ENCODE measurements at places on chromosomes 1 and 21. TPM values are rescaled to one million over a fixed set of nuclear protein-coding genes. Genes with fewer than 3 reads are reported as not detected.

GRCh38 chr1:2946999-2947690 lies 74.1 kb upstream of the ACTRT2 start:
- no peak for DNase-seq

DNA sequence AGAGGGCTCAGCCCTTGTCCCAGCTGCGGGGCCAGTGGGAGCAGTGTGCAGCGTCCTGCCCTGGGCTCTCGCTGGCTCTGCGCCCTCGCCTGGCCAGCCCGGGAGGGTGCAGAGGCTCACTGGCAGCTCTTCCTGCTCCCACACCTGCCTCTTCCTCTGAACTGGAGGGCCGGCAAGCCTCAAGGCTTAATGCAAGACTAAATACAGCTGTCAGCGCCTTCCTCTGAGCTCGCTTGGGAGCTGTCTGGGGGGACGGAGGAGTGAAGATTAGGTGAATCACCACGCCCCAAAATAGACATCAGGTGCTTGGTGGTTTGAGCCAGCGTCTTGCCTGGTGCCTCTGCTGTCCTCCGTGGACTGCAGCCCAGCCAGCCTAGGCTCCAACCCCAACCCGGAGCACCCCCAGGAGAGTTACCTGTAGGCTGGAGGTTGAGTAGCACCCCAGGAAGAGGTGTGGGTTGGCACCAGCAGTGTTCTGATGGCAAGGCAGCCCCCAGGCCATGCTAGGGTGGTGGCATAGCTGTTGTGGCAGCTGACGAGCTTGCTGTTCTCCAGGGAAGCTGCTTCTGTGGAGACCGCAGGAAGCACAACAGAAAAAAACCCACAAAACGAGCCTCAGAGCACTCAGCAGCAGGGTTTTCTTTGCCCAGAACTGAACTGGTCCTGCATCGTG lies 36.9 kb downstream of the UMODL1 start:
- no peak for DNase-seq

DNA sequence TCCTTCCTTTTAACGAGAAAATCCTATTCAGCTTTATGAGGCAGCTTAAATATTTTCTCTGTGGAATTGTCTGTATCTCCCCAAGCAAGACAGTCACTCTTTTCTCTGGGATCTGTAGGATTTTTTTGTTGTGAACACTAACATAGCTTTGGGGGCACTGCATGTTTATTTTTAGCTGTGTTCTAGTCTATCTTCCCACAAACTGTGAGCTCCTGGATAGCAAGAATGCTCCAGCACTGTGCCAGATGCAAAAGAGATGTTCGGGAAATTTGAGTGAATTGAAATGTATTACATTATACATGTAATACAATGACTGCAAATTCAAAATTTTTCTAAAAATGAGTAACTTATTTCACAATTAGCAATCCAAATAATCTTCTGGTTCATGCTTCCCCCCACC lies 282.2 kb downstream of the PLPP3 start:
- no peak for DNase-seq

LCE1D gene
- total RNA-seq: not detected

DNA sequence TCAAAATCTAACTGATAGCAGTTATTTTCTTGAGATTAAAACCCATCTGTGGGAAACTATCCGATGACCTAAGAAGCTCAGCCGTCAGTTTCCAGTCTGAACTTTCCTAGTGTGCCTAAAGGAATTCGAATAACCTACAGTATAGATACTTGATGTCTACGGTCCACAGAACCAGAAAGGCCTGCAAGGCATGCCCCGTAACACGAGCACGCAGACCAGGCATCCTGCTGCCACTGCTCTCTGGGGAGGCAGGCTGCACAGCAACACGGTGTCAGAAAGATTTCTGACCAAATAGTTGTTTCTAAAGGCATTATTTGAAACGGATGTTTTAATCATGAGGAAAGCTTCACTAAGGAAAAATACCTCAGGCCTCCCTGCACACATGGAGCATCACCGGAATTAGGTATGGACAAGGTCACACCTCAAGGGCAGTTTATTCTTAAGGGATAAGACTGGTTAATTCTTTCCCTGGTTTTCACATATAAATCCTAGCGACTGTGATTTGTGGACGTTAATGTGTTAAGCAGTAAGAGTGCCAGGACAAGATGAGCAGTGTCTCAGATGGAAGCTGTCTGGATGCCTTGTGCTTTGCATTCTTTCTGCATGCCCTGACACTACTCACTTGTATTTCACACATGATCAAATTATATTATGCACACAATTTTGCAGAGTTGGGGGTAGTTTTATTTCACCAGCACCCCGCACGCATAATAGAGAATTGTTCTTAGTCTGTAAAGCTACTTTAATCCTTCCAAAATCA lies 49.0 kb upstream of the NADK start:
- DNase-seq: no peak

DNA sequence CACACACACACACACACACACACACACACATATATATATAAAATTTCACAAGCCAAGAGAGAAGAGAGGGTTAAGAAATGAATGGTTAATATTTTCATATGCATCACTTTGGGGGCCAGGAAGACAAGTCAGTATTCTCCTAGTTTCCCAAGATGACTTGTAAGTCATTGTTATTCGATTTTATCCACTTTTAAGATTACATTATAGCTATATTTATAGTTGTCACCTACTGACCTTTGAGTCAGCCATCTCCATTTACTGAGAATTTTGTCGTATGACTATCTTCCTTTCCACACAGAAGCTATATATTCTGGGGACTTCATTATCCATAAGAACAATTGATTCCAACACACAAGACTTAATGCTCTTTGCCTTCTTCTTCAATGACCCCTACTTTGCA lies 8.9 kb downstream of the LYST start:
- DNase-seq: no peak

DNA sequence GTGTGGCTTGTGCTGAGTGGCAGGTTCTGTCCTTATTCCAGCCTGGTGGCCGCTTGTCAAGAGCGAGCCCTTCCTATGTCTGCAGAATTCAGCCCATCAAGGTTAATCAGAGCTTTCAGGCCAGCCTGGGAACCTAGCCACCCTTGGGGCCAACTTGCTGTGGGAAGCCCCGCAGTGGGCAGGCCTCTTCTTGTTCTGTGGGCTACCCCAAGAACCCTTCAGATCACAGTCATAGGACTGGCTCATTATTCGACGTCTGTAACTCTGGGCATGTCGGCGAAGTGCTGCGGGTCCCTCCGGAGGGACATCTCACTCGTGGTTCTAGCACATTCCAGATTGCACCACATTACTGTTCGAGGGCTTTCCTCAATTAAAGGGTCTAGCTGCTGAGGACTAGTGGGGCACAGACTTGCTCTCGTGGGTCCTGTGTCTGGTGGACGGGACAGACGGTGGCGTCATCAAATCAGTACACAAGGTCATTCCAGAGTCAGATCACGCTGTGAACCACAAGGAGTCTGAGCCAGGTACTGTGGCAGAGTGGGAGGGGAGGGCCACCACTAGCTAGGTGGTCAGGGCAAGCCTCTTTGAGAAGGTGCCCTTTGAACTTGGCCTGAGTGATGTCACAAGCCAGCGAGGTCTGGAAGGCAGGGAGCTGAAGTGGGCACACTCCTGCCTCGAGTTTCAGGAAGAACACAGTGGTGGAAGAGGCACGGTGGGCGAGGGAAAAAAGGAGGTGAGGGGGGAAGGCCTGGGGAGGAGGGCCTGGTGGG lies 20.3 kb upstream of the TNFRSF1B start:
- DNase-seq: no peak

DNA sequence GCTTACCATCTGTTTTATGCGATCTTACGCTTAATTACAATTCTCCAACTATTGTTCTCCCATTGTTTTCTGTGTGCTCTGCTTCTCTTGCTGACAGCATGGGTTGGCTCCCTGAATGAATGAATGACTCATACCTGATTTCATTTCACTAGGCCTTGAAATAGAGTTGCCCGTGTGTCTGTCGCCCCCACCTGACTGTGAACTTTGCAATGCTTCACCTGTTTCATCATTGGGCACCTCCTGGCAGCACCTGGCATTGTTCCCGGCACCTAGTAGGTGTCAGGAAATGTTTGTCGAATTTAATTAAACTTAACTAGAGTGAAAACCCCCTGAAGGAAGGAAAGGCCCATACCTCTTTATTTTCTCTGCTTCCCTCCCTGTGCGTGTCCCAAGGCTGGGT lies 120.5 kb upstream of the KLHDC7A start:
- no peak for DNase-seq

DNA sequence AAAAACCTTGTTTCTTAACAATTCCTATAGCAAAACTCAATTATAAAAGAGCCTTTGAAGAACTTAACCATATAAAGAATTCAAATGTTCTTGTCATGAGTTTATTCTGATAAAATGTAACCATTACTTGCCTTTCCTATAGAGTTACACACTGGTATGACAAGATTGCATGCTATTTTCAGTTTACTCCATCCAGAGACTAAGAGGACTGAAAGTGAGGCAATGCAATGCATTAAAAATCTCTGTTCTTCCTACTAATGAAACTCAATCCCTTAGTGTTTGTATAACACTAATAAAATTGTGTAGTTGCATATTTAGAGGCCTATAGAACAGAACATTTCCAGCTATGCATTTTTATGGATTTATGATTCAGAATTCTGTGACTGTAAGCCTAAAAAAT lies 88.1 kb downstream of the COP1 start:
- DNase-seq: no peak

DNA sequence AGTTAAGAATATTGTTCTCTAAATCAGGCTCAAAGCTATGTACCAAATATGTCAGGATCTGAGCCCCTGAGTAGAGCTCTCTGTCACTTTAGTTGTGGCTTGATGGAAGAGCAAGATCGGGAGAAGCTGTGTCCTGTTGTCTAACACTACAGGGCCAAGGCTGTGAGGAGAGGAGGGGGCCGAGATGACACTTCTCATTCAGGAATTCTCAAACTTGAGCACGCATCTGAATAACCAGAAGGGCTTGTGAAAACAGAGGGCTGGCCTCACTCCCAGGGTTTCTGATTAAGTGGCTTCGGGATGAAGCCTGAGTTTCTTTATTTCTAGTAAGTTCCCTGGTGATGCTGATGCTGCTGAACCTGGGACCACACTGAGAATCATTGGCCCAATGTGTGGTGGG lies 209.2 kb upstream of the DAB1 start:
- no peak for DNase-seq

All from pulmonary artery endothelial cell (primary cell).